ENCODE measurements at places on chromosomes 6 and 20. TPM values are rescaled to one million over a fixed set of nuclear protein-coding genes. Genes with fewer than 3 reads are reported as not detected.

EPB41L1 gene
- total RNA-seq = 0.19 TPM

GRCh38 chr6:40753675-40754448 is 166.7 kb upstream of the LRFN2 start:
- peaks cover 49% of the 10 kb centered on the region for H3K27me3 ChIP-seq
- no peak for DNase-seq
- no peaks in the 10 kb centered on the region for H3K4me1 ChIP-seq

MMP24 gene
- total RNA-seq = 0.49 TPM

DNA sequence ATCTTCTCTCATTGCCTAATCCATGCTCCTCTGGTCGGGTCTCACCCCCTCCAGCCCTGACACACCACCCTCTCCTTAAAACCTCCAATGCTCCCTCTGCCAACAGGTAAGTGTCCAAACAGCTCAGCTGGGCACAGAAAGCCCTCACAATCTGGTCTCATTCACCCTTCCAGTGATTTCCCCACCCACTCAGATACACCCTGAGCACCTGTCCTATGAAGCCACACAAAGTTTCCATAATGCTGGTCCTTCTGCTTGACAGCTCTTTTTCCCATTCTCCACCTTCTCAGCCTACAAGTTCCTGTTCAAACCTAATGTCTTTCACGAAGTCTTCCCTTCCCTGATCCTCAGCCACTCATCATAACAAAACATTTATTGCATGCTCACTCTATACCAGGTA is 70.1 kb upstream of the MRPS10 start:
- no peak overlapping the region for H3K27ac ChIP-seq
- H3K36me3 ChIP-seq = no peaks in the 10 kb centered on the region
- H3K27me3 ChIP-seq = no peaks in the 10 kb centered on the region

GRCh38 chr20:61285152-61285645 is 33.1 kb downstream of the CDH4 start:
- DNase-seq = no peak
- H3K4me1 ChIP-seq = no peaks in the 10 kb centered on the region
- no peak overlapping the region for H3K27ac ChIP-seq
- no peak overlapping the region for H3K4me3 ChIP-seq
- no peaks in the 10 kb centered on the region for H3K36me3 ChIP-seq
- peaks cover 5% of the 10 kb centered on the region for H3K27me3 ChIP-seq

DNA sequence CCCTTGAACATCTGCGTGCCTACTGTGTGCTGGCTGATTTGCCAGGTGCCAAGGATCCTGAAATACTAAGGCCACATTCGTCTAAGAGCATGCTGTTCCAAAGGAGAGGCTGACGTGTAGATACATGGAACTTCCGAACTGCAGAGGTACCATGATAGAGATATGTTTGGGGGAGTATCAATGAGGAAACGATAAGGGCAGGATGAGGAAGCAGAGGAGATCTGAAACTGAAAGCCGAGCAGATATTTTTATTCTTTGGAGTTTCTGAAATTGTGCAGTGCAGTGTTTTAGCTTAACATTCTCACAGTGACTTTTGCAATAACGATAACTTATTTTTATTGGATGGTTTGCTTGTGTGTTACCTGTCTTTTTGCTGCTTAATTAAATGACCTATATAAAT is 24.3 kb downstream of the BMP6 start:
- H3K36me3 ChIP-seq = no peaks in the 10 kb centered on the region
- H3K27me3 ChIP-seq = no peaks in the 10 kb centered on the region
- no peak overlapping the region for H3K4me3 ChIP-seq
- H3K27ac ChIP-seq = no peak overlapping the region

GRCh38 chr6:73203098-73203497 is 22.2 kb downstream of the KHDC1L start:
- no peaks in the 10 kb centered on the region for H3K4me1 ChIP-seq
- no peaks in the 10 kb centered on the region for H3K36me3 ChIP-seq
- no peaks in the 10 kb centered on the region for H3K27me3 ChIP-seq
- DNase-seq = no peak
- no peak overlapping the region for H3K4me3 ChIP-seq
- H3K27ac ChIP-seq = no peak overlapping the region

DNA sequence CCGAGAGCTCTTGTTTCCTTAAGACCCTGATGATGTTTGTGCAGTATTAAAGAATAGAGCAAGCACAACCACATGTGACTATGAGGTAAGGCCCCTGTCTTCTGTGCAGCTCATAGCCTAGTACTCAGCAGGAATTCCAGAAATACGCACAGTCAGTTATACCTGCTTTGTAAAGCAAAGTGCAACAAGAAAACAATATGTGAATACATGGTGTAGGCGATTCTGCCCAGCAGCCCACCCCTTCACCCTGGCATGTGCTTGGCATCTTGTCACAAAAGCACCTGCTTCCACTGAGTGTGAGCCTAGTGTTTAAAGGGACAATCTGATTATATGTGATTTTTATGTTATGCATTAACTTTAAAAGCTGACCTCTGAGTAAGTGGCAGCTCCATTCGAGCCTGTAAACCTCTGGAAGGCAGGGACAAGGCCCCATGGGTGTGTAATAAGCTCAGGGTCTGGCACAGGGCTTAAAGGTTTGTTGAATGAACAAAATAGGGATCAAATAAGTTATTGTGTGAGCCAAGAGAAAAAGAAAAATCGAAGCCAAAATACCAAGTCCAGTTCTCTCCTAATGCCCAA is 148.7 kb downstream of the DOK5 start:
- DNase-seq = no peak
- no peak overlapping the region for H3K4me3 ChIP-seq
- no peaks in the 10 kb centered on the region for H3K36me3 ChIP-seq
- H3K4me1 ChIP-seq = no peaks in the 10 kb centered on the region
- no peak overlapping the region for H3K27ac ChIP-seq

DNA sequence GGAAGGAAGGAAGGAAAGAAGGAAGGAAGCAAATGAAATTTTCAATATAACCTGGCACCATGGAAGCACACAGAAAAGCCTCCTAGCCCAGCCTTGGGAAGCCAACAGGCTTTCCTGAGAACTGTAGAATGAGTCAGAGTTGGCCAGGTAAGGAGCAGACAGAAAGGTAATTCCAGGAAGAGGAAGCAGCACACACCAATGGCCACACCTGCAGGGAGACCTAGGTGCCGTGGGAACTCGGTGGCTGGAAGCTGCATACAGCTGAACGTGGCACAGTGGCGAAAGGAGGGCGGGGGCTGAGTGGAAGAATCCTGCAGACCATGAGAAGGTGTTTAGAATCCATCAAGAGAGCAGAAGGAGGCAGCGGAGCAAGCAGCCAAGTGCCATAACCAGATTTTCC is 224.8 kb upstream of the RREB1 start:
- H3K4me1 ChIP-seq = no peaks in the 10 kb centered on the region
- H3K27ac ChIP-seq = no peak overlapping the region

LY6G6C gene
- total RNA-seq = not detected

GRCh38 chr20:55778796-55779195 is 226.5 kb downstream of the CBLN4 start:
- H3K27me3 ChIP-seq = no peaks in the 10 kb centered on the region
- H3K27ac ChIP-seq = no peak overlapping the region
- H3K36me3 ChIP-seq = no peaks in the 10 kb centered on the region
- no peak overlapping the region for H3K4me3 ChIP-seq
- H3K4me1 ChIP-seq = no peaks in the 10 kb centered on the region

- no peaks in the 10 kb centered on the region for H3K4me1 ChIP-seq
- H3K36me3 ChIP-seq = no peaks in the 10 kb centered on the region
- H3K4me3 ChIP-seq = no peak overlapping the region
- no peaks in the 10 kb centered on the region for H3K27me3 ChIP-seq
These were observed 2.3 kb downstream of the CLPS start for GRCh38 chr6:35794536-35795452.
